T-helper 9 cell (primary cell): ENCODE measurements at places on chromosomes 4 and X.

DNA sequence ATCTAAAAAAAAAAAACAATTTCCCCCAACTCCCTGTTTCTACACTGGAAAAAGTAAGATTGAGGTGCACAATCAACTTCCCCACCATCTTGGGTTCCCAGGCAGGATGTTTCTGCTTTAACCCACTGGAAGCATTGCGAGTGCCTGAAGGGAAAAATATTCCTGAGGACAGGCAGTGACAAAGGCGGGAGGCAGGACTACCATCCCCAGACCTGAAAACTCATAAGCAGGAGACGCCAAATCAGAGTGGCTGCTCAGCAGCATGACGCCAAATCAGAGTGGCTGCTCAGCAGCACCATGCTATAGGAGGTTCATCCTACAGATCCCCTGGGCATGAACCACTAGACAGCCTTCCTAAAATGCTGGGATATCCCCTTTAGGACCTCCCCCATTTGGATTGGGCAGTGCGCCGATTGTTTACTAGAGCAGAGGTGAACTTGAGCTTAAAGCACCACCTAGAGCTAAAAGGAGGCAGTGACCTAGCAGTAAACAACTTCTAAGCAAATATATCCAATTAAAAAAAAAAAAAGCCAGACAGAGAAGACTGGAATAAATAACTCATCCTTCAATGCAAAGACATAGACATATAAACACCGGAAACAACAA is 35.0 kb upstream of the GK start:
- DNase-seq, result no peak

- no peak for DNase-seq
These were observed 104.4 kb downstream of the SLC2A9 start for GRCh38 chr4:9916937-9917336.

DNA sequence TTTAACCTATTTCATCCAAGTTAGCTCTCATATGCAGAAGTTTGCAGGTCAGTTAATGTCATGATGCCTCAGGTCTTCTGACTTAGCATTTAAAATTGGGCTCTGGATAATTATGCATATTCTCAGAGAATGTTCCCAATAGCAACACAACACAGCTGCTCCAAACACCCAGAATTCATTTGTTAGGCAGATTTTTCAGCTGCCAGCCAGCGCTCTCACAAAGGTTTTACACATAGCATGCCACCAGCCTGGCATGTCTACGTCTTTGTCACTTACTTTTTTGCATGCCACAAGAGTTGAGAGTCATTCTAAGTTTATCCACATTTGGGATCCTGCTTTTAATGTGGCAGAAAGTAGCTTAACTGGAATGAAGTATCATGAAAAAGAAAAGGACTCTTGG is 84.8 kb downstream of the LIMCH1 start:
- no peak for DNase-seq

DNA sequence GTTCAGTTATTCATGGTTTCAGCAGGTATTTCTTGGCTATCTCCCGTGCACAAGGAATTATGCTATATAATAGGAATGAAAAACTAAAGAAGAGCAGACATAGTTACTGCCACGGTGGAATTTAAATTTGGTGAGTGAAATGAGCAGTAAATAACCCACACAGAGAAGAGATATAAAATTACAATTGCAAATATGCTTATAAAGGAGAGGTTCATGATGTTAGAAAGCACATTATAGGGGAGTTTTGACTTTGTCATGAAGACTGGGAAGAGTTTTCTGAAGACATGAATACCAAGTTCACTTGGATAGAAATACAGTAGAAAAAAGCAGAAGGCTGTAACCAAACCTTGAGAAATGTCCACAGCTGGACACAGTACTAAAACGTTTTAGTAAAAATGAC is 712.0 kb upstream of the AADAT start:
- no peak for DNase-seq

DNA sequence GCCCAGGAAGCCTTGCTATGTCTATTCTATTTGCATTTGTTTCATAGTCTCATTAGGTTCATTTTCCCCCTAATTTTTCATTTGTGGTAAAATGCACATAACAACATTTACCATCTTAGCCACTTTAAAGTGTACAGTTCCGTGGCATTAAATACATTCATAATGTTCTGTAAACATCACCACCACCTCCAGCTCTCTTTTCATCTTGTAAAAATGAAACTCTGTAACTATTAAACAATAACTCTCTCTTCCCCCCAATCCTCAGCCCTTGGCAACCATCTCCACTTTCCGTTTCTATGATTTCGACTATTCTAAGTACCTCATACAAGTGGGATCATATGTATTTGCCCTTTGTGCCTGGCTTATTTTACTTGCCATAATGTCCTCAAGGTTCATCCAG is 19.9 kb downstream of the ARHGEF38 start:
- no peak for DNase-seq

DNA sequence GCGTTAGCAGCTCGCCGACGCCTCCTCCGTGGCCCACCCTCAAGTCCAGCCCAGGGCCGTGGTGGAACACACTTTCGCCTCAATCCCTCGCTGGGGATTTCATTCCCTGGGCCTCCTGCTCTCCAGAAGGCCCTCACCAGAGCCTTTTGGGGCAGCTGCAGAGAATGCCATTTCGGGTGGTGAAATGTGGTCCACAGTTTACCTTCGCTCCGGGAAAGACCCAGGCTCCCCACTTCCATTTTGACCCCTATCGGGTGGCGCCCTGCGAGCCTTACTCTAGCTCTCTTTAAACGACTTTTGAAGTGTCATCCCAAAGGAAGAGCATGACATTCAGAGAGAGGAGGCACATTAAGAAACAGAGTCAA is 496 bp downstream of the SH2D1A start:
- DNase-seq, result no peak

DNA sequence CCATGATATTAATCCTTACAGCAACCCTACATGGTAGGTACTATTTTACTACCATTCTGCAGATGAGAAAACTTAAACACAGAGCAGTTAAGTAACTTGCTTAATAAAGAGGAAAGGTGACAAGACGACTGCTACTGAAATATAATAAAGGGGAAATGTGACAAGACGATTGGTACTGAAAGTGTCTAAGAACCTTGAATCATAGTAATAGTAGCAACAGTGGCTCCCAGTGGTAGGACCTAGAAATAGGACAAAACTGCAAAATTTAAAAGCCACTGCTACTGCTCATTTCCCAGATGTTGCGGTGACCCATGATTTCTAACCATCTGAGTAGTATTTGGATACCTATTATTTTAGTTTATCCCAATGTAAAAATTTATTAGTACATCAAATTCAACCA is 89.5 kb downstream of the TASL start:
- no peak for DNase-seq

DNA sequence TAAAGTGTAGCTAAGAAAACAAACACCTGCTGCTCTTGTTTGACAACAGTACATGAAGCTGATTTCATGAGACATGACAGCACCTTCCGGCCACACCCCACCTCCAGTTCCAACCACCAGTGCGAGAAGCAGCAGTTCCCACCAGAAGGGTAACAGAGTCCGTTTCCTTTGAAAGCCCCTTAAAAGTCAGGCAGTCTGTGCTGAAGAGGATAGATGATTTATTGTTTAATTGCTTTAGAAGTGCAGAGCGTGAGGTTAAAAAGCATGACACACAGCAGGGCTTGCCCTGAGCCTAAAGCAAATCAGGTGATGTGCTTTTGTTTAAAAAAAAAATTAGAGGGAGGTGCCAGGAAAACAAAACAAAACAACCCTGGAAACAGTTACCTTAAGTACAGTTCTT is 82.6 kb downstream of the HADH start:
- peak; percentile 29 for DNase-seq

GRCh38 chr4:152331042-152331441 is 204.8 kb downstream of the FBXW7 start:
- no peak for DNase-seq

DNA sequence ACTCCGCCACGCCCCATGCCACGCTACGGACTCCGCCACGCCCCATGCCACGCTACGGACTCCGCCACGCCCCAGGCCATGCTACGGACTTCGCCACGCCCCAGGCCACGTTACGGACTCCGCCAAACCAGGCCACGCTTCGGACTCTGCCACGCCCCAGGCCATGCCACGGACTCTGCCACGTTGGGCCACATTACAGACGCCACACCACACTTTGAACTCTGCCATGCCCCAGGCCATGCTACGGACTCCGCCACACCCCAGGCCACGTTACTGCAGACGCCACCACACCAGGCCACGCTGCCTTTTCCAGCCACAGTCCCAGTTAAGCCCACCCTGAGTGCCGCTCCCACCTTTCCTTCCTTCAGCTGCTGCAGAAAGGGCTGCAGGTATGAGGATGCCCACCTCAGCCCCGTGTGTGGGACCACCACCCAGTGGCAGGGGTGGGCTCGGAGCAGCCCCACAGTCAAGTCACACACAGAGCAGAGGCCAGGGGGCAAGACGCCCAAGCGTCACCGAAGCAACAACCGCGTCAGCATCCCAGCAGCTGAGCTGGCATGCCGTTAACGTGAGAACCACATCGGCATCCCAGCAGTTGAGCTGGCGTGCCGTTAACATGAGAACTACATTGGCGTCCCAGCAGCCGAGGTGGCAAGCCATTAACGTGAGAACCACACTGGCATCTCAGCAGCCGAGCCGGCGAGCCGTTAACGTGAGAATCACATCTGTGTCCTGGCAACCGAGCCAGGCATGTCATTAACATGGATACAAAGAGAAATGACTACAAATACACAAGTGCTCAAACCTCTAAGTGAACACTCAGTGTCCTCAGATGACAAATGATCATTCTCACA is 26.4 kb downstream of the GAK start:
- no peak for DNase-seq

DNA sequence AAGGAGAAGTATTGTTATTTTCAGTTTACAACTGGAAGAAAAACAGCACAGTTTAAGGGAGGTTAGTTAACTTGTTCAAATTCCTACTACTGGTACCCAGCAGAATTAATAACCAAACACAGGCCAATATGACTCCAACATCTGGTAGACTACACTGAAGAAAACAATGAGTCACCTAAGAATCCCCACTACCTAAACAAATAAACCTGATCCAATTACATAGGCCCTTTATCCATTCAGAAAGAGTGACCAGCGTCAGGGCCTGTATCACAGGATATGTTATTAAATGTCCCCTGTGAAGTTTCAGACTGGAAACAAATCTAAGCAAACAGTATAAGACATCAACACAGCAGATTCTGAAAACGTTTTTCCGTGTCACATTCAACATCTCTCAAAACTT is 492.5 kb upstream of the INTU start:
- no peak for DNase-seq

DNA sequence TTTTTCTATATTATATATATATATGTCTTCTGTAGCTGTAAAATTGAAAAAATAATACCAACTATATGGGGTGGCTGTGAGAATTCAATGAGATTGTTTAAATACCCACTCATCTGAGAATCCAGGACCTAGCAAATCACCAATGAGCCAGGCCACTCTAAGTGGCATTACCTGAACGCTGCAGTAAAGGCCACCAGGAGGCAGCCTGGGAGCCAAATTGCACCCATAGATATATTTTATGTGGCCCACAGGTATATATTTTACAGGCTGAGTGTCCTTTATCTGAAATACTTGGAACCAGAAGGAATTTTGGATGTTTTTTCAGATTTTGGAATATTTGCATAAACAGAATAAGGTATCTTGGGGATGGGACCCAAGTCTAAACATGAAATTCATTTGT is 58.2 kb upstream of the C4orf50 start:
- no peak for DNase-seq

- DNase-seq, result no peak
These were observed 87.6 kb upstream of the SLC4A4 start for GRCh38 chr4:71251261-71251660.
